CD4-positive, alpha-beta T cell treated with Interleukin-4 for 1 hour (primary cell): ENCODE measurements at places on chromosomes 3 and 15.
A peak's percentile ranks its signal among the peaks of the same experiment; 100 is the strongest.

DNA sequence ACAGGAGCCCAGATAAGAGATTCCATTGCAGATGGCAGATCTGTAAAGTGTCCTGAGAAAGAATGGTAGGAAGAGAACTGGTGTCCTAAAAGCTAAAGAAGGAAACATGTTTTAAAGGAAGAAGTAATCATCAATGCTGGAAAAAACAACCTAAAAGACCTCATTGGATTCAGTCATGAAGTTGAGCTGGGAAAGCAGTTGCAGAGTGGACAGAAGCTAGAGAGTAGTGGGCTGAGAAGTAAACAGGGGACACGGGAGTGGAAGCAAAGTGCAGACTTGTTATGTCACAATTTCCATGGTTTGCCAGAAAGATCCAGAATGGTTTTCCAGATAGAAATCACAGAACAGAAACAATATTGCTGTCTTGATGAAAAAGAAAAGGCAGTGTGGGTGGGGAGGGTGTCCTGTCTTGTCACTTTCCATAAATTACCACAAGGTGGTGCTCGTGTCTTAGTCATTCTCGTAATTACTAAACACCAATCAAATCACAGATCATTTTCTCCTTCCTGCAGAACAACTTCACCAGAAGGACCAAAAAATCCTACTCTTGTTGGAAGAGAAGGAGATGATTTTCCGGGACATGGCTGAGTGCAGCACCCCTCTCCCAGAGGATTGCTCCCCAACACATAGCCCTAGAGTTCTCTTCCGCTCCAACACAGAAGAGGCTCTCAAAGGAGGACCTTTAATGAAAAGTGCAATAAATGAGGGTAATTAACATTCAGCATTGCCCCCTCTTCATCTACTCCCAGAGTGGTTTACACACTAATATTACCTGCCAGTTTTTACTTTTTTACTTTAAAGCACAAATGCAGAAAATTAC is 64.5 kb downstream of the KLHL25 start:
- peak; percentile 79 for DNase-seq

- no peak for DNase-seq
These were observed 211.7 kb downstream of the ABHD5 start for GRCh38 chr3:43902415-43902814.

DNA sequence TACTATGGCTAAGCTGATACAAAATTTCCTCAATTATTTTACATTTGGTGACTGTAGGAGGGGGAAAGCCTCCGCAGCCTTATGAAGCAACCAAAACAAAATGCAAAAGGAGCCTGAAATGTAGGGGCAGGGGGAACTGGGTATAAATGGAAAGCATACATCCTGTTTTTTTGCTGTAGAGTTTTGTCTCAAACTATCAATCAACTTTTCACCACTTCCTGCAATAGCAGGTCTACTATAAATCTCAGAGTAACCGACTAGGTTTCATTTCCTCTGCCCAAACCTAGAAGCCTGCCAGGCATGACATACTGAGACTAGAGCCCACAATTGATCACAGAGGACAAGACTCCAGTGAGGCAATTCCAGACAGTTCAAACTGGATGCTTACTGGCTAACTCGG is 91.3 kb downstream of the SHQ1 start:
- peak; percentile 67 for DNase-seq

- DNase-seq = no peak
These were observed 106.5 kb downstream of the P3H2 start for GRCh38 chr3:190013943-190014924.

DNA sequence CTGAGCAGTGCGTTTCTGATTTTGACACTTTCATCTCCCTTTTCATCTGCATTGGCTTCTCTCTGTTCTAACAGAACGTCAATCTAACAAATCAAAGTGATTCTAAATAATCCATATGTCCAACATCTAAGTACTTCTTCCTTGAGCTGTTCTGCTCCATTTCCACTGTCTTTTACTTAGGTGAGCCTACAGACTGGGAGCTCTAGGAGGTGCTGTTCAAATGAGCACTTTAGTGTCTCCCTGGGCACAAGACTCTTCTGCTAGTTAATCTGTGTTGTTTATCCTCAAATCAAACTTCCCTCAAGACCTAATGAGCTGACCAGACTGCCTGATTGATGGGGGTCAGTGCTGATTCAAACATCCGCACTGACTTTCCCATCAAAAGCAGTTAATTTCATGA is 408.1 kb downstream of the WDR72 start:
- no peak for DNase-seq

DNA sequence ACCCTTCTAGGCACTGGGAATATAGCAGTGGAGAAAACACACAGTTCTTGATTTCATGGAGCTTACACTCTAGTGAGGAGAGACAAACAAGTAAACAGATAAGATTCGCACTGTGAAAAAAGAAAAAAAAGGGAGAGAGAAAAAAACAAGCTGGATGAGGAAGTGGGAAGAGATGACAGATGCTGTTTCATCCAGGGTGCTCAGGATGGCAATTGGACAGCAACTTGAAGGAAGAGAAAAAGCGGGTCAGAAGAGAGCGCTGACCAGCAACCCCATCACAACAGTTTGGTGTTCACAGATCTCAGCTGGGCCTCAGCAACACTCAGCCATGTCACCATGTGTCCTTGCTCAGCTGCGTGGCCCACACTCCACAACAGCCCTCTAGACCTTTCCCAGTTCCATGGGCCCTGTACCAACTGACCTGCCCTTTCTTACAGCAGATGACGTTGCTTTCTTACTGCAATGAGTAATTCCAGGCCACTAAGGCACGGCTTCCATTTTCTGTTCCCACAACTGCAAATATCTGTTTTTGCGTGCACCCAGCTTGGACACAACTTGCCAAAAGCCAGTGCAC is 230.8 kb downstream of the MEX3B start:
- DNase-seq = no peak

GRCh38 chr15:97747342-97747741 is 213.2 kb upstream of the ARRDC4 start:
- DNase-seq = no peak
